Stimulated activated naive CD4-positive, alpha-beta T cell treated with Interleukin-2 at 50 U/mL for 16 hours (primary cell): ENCODE measurements at places on chromosomes 12 and 14.
A peak's percentile ranks its signal among the peaks of the same experiment; 100 is the strongest.

DNA sequence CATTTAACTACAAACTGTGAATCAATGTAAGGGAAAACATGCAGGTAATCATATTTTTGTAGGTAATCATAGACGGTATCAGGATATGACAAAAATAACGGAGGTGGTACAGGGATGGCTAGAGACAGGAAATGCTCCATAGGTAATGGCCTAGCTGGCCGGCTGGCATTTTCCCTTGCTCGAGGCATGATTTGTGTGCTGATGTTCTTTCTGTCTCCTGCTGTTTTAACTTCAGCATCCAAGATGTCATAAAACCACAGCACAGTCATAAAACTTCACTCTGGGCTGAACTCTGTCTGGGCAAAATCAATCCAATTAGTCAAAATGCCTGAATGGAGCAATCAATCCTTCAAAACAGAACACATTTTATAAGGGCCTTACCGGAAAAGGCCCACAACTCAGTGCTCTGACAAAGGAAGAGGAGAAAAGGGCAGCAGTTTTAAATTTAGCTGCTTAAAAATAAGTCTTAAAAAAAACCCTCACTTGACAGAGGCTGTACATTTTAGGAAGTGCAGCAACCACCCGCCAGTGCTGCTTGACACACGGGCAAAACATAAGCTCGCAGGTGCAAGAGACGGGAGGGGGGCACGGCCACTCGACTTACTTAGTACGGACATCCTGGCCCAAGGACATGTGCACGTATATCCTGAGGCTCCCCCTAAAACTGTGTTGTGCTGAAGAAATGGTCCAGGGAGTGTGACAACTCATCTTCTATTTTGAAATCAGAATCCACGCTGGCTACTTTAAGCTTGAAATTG is 40.5 kb upstream of the GPR68 start:
- no peak for DNase-seq

DNA sequence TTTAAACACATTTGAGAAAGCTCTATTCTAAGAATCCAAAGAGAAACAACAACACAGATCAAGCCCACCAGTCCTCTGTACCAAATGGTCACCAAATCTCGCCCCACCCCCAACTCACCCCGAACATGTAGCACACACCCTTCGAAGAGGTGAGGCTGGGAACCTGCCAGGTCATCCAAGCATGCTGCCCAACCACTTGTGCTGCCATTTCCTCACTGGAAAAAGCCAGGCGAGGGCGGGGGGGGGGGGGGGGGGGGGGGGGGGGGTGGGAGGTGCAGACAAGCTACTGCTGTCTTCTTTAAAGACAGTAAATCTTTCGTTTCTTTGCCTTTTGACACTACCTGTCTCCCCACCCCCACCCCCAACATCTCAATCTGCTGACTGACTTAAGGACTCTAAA is 59.9 kb downstream of the SETD3 start:
- peak; percentile 5 for DNase-seq

DNA sequence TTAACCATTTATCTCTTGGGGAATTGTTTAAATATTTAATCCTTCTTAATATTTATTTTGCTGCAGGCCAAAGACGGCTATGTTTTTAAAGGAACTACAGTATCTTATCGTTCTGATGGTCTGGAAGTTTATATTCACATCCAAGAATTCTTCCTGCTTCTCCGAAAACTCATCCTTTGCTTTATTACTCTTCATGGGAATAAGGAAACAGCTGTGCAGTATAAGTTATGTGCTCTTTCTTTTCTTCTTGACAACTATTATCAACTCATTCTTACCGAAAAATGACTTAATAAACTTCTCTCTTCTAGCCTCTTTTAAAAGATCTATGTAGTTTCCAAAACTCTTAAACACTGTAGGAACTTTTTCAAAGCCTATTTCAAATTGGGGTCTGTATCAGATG is 335.6 kb upstream of the NOVA1 start:
- no peak for DNase-seq

GRCh38 chr14:75597149-75597548 is 18.7 kb downstream of the FLVCR2 start:
- DNase-seq: no peak

DNA sequence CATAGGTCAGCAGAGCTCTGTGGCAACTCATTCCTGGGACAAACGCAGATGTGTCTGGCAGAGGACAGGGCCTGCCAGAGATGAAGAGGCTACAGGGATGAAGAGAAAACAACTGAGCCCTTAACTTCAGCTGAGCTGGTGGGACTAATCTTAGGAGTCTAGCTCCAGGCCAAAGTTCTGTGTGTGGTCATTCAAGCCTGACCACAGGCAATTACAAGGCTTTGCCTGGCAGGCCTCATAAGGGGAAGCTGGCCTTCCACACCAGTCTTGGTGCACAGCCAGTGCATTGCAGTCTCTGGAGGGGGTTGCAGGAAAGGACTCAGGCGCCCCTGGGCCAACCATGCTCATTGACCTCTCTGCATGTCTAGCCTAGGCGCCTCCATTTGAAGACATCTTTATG is 127.6 kb upstream of the DAAM1 start:
- no peak for DNase-seq

GRCh38 chr14:61184112-61184511 is 97.0 kb downstream of the TMEM30B start:
- no peak for DNase-seq

DNA sequence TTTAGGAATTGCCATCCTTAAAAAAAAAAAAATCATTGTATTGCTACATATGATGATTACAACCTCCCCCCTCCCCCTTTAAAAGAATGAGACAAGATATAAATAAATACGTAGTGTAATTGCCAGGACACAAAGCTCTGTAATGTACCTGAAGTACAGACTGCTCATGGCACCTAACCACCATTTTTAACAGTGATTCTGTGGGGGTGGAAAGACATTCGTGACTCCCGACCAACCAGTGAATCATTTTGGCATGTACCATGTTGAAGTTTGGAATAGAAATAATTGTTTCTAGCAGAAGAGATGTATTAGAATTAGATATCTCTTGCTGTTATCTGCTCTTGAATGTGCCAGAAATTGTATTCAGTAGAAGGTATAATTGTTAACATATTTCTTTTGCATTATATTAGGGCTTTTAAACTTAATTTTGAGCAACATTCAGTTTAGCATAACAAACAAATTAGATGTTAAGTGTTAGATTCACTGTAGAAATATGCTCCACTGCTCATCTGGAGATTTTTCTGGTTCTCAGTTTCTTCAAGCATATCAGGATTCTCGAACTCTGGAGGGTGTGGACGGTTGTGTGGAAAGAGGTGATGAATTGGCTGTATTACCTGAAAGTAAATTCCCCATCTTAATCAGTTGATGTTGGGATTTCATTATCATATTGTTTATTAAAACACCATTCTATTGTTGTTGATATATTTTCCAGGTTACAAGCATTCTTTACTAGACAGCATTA is 31.1 kb downstream of the FRS2 start:
- no peak for DNase-seq

- no peak for DNase-seq
These were observed 768.1 kb upstream of the TBX3 start for GRCh38 chr12:115451780-115452736.

GRCh38 chr12:49762468-49762847 is 21.1 kb downstream of the TMBIM6 start:
- no peak for DNase-seq

GRCh38 chr14:104660597-104660996 is 28.8 kb upstream of the INF2 start:
- no peak for DNase-seq

GRCh38 chr14:92033906-92034687 is 5.8 kb downstream of the TRIP11 start:
- no peak for DNase-seq

DNA sequence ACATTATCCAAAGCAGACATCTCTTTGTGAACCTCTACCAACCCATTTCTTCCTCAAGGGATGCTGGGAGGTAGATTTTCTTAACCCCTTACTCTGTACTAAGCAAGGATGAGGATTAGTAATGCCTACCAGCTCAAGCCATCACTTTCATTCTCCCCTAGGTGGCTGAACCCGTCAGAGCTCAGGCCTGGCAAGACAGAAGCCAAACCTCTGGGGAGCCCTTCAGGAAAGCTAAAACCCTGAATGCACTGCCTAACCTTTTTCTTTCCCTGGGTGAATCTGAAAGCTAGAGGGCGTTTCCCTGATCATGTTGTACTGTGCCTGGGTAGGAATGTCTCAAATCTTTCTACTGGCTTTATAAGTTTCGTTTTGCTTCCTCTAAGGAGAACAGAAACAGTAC is 617.3 kb downstream of the RPL10L start:
- DNase-seq: no peak

- no peak for DNase-seq
These were observed 376.9 kb downstream of the GALC start for GRCh38 chr14:87615822-87616679.

DNA sequence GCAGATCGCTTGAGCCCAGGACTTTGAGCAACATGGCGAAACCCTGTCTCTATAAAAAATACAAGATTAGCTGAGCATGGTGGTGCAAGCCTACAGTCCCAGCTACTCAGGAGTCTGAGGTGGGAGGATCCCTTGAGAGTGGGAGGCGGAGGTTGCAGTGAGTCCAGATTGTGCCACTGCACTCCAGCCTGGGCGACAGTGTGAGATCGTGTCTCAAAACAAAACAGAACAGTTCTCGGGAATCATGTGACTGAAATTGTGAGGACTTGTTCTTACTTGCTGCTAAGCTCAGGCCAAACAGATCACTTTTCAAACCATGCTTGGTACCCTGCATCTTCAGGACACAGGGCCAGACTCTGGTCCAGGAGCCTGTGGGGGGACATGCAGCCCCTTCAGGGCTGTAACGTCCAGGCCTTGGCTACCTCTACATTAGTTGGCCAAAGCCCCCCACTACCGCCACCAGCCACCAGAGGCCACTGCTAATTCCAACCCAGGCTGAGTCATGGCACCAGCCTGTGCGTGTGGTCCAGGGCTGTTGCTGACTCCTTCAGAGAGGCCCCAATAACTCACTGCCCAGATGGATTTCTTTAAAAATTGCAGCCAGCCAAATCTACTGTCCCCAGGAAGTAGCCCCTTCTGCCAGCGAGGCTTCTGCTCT is 33.4 kb upstream of the SYNDIG1L start:
- DNase-seq: peak; percentile 3

DNA sequence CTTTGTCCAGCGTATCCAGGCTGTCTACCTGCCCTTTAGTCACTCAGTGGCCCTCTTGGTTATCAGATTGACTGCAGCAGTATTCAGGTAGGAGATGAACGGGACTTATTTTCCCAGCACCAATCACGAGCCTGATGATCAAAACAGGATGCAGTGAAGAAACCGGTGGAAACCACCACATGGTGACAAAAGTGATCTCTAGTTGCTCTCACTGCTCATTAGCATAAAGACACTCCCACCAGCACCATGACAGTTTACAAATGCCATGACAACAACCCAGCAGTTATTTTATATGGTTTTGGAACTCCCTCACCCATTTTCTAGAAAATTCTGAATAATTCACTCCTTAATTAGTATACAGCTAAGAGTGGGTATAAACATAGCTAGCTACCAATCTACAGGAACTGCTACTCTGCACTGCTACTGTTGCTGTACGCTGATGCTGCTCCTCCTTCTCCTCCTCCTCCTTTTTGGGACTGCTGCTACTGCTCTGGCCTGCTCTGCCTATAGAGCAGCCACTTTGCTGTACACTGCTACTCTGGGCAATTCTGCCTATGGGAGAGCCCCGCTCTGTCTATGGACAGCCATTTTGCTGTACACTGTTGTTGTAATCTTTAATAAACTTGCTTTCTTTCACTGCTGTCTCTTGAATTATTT is 142.5 kb upstream of the SSTR1 start:
- DNase-seq: peak; percentile 32

DNA sequence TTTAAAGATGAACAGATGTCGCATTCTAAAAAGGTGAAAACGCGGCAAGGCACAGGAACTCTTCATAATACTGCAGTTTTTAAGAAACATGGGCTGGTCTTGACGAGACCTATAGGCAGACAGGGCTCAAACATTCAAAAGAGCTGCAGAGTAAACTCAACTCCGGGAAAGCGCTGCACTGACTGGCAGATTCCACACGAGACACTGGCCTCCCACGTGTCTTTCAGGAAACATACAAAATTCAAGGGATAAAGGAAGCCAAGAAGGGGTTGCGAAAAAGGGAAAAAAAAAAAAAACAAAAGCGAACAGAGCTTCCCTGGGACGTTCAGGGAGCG is 614 bp upstream of the ARF6 start:
- peak; percentile 35 for DNase-seq
